ENCODE measurements at places on chromosomes 16 and 17.

GRCh38 chr16:35452471-35452870 lies 1993.1 kb downstream of the TP53TG3F start:
- no peak for DNase-seq

DNA sequence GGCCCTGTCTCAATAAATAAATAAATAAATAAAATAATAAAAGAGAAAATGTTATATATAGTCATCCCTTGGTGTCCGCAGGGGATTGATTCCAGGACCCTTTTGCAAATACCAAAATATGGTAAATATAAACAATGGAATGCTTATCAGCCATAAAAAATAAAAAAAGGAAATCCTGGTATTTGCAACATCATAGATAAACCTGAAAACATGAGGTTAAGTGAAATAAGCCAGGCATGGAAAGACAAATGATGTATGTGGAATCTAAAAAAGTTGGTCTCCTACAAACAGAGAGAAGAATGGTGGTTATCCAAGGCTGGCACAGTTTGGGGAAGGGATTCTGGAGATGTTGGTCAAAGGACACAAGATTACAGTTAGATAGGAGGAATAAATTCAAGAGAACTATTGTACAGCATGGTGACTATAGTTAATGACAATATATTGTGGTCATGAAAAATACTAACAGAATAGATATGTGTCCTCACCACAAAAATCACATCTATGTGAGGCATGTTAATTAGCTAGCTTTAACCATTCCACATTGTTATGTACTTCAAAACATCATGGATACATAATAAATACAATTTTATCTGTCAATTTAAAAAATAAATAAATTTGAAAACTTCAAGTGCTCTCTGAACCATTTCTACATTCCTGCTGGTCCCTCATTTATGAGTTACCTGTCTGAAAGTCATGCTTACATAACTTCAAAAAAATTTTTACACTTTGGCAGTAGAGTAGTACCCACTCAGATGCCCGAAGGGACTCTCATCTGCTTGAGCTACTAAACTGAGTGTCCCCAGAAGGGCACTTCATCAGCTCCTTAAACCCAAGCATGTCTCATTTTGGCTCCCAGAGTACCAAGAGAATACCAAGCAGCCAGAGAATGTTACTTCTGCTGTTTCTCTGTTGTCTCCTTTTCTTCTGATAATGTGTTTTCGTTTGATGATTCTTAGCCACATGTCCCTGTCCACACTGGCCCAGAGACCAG lies 26.6 kb downstream of the N4BP1 start:
- no peak for DNase-seq

DNA sequence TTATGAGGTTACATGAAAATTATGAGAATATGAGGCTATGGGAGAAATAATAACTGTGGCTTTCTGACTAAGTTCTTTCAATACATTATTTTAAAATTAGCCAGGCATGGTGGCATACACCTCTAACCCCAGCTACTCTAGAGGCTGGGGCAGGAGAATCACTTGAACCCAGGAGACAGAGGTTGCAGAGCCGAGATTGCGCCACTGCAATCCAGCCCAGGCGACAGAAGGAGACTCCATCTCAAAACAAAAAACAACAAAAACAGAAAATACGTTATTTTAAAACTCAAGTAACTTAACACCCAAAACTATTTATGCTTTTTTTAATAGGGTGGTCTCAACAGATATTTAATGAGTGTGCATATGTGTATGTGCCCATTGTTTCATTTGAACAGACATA lies 2.4 kb upstream of the RFFL start:
- no peak for DNase-seq

DNA sequence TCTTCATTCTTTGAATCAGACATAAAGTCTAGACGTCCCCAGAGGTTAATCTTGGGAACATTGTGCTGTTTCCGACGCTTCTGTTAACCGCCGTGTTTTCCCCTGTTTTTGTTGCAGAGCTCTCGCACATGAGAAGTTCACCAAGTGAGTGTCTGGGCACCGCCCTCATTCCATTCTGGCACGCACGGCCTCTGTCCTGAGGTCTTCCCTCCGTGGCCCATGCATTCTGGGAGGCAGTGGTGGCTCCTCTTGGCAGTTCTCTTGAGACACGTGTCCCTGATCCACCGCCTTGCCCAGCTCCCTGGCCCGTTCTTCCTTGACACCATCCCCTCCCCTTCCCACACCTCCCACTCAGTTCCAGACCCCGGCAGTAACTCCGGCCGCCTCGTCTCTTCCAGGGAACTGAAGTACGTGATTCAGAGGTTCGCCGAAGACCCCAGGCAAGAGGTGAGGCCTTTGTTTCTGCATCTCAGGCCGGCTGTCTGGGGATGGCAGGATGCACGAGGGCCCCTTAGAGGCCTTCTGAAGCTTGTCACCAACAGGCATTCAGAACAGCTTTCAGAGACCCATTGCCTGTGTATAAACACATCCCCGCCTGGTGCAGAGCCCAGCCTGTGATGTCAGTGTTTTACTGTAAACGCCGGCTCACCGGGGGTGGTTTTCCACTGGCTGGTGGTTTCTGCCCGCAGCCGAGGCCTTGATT lies 85.9 kb upstream of the PLCG2 start:
- DNase-seq: no peak

DNA sequence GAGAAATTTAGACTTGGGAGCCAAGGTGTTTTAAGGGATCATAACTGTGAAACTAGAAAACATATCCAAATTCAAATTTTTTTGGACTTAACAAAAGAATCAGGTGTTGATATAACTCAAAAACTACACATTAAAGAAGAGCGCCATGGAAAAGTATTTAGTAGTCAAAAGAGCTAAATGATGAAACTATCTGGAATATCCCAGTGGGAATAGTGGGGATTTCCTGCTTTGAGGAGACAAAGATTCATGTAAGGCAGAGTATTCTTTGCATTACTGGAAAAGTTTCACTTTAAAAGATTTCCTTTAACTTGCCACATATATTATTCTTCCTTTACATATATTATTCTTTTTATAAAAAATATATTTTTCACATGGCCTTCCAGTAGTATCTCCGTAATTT lies 40.3 kb upstream of the VPS4A start:
- DNase-seq: no peak

DNA sequence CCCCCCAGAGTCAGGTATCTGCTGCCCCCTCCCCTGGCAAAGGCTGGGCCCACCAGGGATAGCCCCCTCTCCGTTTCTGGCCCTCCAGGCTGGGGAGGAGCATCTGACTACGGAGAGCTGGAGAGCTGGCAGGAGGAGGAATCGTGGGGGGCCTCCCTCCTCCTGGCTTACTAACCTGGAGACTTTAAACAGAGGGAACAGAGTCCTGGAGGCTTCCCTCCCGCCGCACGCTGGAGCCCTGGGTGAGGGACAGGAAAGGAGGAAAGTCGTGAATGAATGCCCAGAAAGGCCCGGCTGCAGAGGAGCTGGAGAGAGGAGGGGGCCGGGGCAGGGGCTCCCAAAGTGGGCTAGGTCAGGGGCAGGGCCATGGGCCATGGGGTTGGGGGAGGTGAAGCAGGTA lies 9.9 kb downstream of the SRCIN1 start:
- no peak for DNase-seq

DNA sequence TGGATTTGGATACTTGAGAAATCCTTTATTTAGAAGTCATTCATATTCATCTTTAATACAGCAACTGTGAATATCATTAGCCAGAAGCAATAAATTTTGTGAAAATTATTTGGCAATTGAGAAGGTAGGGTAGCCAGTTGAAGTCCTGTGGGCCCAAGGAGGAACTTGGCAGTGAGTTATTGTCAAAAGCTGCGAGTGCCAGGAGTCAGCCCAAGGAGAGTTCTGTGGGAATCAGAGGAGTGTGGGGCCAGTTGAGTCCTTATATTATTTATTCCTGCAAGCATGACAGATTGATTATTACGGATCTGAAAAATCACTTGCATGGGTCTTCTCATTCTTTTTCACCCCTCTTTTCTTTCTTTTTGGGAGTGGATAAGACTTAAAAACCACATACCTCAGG lies 38.3 kb downstream of the PRKCA start:
- DNase-seq: no peak

- DNase-seq: peak; percentile 67
Measured at GRCh38 chr16:79089735-79090284, 510.7 kb downstream of the MAF start.

DNA sequence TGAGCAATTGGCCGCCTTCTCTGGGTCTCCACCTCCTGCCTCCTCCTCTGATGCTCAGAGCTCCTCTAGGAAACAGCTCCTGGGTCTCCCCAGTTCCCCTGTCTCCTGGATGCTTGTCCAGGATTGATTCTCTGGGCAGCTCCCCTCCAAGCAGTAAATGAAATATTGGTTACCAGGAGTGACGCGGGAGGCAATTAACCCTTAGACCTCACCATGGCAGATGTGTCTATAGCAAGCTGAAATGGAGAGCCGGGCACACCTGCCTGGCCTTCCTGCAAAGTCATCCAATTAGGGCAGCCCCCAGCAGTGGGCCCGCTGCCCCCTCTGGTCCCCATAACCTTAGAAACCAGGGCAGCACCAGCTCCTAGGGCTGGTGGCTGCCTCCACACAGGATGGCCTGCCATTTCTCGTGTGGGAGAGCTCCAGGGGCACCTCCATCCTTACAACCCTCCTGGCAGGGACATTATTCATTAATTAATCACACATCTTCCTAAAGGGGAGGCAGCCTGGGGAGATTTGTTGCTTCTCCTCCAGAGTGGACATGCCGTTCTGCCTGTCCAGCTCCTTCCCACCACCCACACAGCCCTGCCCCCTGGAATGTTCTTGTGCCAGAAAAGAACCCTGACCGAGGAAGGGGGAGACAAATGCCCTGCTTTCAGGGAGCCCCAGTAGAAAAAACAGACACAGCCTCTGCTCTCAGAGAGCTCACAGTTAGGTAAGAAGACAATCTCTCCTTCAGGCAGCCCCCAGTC lies 8.3 kb upstream of the KIF18B start:
- no peak for DNase-seq

DNA sequence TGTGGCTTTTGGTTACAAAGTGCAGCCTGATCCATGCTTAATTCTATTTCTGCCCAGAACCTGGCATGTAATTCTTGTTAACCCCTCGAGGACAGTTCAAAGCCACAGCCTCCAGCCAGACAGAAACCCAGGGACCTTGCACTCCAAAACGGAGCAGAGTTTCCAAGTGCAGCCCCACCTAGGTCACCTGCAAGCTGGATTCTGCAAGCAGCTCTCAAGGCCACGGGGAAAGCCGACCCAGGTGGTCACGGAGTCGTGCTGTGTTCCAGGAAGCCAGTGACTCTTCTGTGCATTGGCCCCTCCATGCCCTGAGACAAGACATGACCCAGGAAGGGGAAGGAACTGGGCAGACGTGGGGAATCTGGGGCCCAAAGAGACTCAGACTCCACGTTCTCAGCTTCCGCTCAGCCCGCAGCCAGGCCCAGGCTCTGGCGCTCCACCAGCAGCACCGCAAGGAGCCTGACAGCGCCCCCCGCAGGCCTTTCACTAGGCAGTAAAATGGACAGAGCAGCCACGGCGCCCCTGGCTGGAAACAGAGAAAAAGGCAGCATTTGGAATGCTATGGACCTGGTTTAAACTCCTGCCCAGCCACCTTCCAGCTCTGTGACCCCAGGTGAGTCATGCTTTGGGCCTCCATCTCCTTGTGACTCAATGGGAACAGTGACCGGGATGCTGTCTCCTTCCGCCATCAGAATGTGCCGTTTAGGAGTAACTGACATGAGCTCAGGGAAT lies 27.3 kb upstream of the GSG1L start:
- DNase-seq: no peak

DNA sequence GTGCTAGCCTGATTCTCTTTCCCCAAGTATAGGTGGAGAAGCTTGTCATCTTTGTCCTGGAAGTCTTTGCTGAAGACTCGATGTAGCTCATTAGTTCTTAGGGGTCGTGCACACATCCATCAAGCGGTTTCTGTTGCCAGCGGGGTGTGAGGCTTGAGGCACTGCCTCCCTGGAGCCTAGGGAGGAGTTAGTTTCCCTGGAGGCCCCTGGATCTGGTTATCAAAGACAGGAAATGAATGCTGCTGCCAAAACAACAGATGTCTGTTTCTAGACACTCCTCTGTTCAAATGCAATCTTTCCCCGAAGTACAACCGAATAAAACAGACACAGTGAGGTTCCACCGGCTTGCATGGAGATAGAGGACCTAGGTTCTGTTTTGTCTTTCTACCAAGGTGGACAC lies 17.5 kb downstream of the HS3ST4 start:
- DNase-seq: no peak

- DNase-seq: no peak
Measured at GRCh38 chr16:84561291-84561690, 56.6 kb downstream of the COTL1 start.
